ENCODE measurements at places on chromosomes 7 and 10. TPM values are rescaled to one million over a fixed set of nuclear protein-coding genes. Genes with fewer than 3 reads are reported as not detected.

- H3K27ac ChIP-seq = no peak overlapping the region
- H3K4me3 ChIP-seq = no peak overlapping the region
- no peaks in the 10 kb centered on the region for H3K36me3 ChIP-seq
- H3K27me3 ChIP-seq = no peaks in the 10 kb centered on the region
Observed at GRCh38 chr10:44466236-44466635, 81.3 kb upstream of the CXCL12 start.

GRCh38 chr10:69728335-69728870 is 73.3 kb upstream of the COL13A1 start:
- peaks cover 4% of the 10 kb centered on the region for H3K27me3 ChIP-seq
- H3K36me3 ChIP-seq = no peaks in the 10 kb centered on the region
- H3K27ac ChIP-seq = no peak overlapping the region
- DNase-seq = no peak
- H3K4me3 ChIP-seq = no peak overlapping the region

GRCh38 chr10:607545-608185 is 81.8 kb downstream of the DIP2C start:
- H3K27ac ChIP-seq = no peak overlapping the region
- no peaks in the 10 kb centered on the region for H3K27me3 ChIP-seq
- no peaks in the 10 kb centered on the region for H3K4me1 ChIP-seq
- H3K36me3 ChIP-seq = no peaks in the 10 kb centered on the region
- DNase-seq = no peak
- no peak overlapping the region for H3K4me3 ChIP-seq

- no peaks in the 10 kb centered on the region for H3K36me3 ChIP-seq
- no peak overlapping the region for H3K4me3 ChIP-seq
- H3K4me1 ChIP-seq = peaks cover 3% of the 10 kb centered on the region
- no peaks in the 10 kb centered on the region for H3K27me3 ChIP-seq
Observed at GRCh38 chr10:47357911-47358310, 9.7 kb downstream of the RBP3 start.

DNA sequence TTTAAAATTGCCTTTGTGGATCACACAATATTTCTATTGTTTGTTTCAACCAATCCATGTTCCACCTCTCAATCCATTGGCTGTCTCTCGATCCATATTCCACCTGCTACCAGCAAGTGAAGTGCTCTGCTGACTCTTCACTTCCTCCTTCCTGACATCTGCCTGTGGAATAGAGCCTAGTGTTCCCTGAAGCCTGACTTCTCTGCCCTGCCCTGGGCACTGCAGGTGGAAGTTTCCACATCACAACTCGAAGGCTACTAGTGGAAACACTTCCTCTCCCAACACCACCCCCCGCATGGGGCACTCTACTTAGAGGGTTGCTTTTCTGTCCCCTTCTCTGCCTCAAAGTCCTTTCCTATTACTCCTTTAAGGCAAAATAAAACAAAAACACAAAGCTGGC is 563.8 kb upstream of the IGFBP3 start:
- H3K27ac ChIP-seq = no peak overlapping the region
- no peaks in the 10 kb centered on the region for H3K27me3 ChIP-seq
- no peaks in the 10 kb centered on the region for H3K4me1 ChIP-seq

AMZ1 gene
- 0.34 TPM for polyA plus RNA-seq

PDLIM1 gene
- polyA plus RNA-seq = 334 TPM
